ENCODE measurements at places on chromosomes 11 and 22.

DNA sequence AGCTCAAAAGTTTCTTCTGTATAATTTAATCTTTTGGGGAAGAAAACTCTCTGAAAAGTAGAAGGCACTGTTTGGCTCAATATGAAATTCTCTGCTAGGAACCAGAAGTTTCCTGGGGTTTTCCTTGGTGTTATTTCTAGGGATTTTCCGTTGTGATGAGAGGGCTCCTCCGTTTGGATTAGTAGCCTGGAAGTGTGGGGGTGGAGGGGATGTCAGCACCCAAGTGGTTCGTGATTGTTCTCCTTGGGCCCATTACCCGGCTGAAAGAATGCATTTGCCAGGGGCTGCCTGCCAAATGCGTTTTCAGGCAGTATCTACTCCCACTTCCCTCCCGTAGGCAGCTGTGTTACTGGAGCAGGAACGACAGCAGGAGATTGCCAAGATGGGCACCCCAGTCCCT is 4.3 kb downstream of the SF3B2 start:
- no peak for DNase-seq

GRCh38 chr11:16809886-16810668 is 71.6 kb downstream of the C11orf58 start:
- DNase-seq, result no peak

- DNase-seq, result no peak
Observed at GRCh38 chr11:8908099-8908498, 2.9 kb upstream of the AKIP1 start.

DNA sequence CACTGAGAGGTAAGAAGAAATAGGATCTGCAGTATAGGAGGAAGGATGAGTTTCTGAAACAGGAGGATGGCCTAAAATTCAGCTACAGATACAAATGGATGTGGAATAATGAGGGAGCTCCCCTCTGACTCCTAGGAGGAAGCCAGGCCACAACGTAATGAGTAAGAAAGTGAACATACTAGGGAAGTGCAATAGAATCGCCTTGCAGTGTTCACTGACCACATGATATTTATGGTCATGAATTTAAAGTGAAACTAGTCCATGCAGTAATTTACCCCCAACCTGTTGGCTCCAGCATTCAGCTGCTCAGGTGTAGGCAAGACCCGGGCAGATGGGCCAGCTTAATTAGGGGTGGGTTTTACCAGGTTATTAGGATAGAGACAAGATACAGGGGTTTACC is 101.7 kb downstream of the DEUP1 start:
- no peak for DNase-seq

GRCh38 chr11:28703371-28703770 is 595.2 kb downstream of the METTL15 start:
- DNase-seq, result no peak
